ENCODE measurements at places on chromosomes 6 and 20. TPM values are rescaled to one million over a fixed set of nuclear protein-coding genes. Genes with fewer than 3 reads are reported as not detected.

Gene WFDC10B
- not detected for polyA plus RNA-seq

Gene WFDC11
- polyA plus RNA-seq = not detected

Gene DYNLT2
- 5.0 TPM for polyA plus RNA-seq

Gene F13A1
- polyA plus RNA-seq = 31.9 TPM

Gene TNNC2
- polyA plus RNA-seq = 321 TPM

Gene CST7
- 1.3 TPM for polyA plus RNA-seq

Gene NKX2-4
- not detected for polyA plus RNA-seq

Gene NECAB3
- polyA plus RNA-seq = 29.5 TPM

Gene GGTLC1
- 2.0 TPM for polyA plus RNA-seq

Gene SLC22A16
- polyA plus RNA-seq = not detected

Gene FOXQ1
- polyA plus RNA-seq = 4.2 TPM

Gene TULP1
- 7.1 TPM for polyA plus RNA-seq

Gene PLCB1
- 25.0 TPM for polyA plus RNA-seq

Gene C6orf163
- polyA plus RNA-seq = 7.0 TPM

Gene SLC24A3
- 8.1 TPM for polyA plus RNA-seq

Gene ZNF311
- 7.9 TPM for polyA plus RNA-seq

Gene ENPP3
- polyA plus RNA-seq = 0.68 TPM

Gene WFDC5
- polyA plus RNA-seq = not detected

Gene PI16
- 0.60 TPM for polyA plus RNA-seq

Gene HLA-F
- polyA plus RNA-seq = 17.7 TPM

Gene PPDPF
- 601 TPM for polyA plus RNA-seq

Gene PSMB1
- polyA plus RNA-seq = 163 TPM

Gene PTGIS
- polyA plus RNA-seq = 5.9 TPM

Gene SLC22A7
- polyA plus RNA-seq = 0.17 TPM

Gene ERVFRD-1
- 0.06 TPM for polyA plus RNA-seq

Gene CRIP3
- 3.7 TPM for polyA plus RNA-seq

Gene TNF
- 0.21 TPM for polyA plus RNA-seq

Gene LKAAEAR1
- polyA plus RNA-seq = 1.3 TPM

Gene SPATS1
- 1.2 TPM for polyA plus RNA-seq

Gene TRDN
- polyA plus RNA-seq = 0.33 TPM

Gene TREM2
- polyA plus RNA-seq = 0.18 TPM

Gene SRMS
- polyA plus RNA-seq = 0.12 TPM

Gene FRK
- polyA plus RNA-seq = 4.8 TPM

Gene SMOC2
- polyA plus RNA-seq = 14.5 TPM

Gene AIF1
- polyA plus RNA-seq = 18.6 TPM

Gene RNF217
- polyA plus RNA-seq = 26.7 TPM

Gene COL10A1
- 0.24 TPM for polyA plus RNA-seq
